ENCODE measurements at places on chromosomes 1 and 21.

GRCh38 chr1:38138498-38139233, 92.1 kb upstream of the POU3F1 start:
- peak; percentile 91 for DNase-seq

GRCh38 chr1:234670967-234671626, 61.1 kb upstream of the IRF2BP2 start:
- DNase-seq, result no peak

DNA sequence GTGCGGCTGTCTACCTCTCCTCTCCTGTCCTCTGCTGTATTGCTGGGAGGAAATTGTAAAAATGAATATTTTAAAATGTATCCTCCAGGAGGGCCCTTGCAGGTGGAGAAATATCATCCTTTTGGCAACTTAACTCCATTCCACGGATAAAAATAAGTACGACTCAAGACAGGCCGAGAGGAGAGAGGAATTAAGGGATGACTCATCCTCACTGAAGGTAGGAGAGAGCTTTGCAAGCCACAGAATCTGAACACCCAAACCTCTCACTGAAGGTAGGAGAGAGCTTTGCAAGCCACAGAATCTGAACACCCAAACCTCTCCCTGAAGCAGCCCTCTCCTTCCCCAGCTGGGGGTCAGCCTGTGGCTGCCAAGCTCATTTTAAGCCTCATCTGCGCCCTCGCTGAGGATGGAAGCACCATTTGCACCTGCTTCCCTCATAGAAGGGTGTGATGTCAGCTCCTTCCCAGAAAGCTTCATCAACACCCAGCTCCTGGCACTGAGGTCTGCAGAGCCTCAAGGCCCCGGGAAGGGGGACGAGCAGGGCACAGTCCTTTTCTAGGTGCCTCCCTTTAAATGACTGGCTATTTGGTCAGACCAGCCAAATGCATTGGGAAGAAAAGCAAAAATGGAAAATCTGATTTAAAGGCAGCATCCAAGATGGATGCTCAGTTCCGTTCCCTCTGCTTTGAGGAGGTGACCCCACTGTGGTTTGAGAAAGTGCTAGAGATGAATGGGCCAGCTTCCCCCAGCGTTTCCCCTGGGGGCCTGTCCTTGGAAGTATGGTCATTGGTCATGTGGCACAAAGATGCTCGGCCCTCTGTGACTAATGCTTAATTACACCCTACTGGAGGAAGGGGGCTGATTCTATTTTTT, 12.9 kb upstream of the SELENON start:
- DNase-seq, result peak; percentile 25

DNA sequence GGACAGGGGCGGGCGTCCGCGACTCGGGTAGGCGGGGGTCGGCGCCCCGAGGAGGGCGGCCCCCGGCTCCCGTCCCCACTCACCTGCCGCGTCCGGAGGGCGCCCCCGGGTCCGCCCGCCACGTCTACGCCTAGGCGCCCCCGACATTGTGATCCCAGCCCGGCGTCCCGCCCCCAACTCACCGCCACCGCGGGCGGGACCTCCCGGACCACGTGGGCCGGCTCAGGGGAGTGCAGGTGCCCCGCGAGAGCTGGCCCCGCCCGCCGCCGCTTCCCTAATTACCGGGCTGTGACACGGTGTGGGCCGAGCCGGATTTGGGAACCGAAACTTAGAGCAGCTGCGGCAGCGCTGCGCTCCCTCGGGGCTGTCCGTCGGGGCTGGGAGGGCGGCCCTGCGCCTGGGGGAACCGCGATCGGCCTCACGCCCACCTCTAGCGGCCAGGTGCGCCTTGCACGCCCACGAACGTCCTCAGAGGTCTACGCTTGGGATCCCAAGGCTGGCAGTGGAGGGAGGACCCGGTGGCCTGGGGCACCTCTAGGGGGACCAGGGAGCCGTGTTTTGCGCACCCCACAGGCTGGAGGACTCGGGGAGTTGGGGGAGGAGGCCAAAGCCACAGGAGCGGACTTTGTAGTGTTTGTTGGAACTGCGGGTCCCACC, 521 bp upstream of the NADK start:
- DNase-seq, result no peak

GRCh38 chr1:227558732-227559262, 4.6 kb upstream of the ZNF678 start:
- DNase-seq, result no peak

DNA sequence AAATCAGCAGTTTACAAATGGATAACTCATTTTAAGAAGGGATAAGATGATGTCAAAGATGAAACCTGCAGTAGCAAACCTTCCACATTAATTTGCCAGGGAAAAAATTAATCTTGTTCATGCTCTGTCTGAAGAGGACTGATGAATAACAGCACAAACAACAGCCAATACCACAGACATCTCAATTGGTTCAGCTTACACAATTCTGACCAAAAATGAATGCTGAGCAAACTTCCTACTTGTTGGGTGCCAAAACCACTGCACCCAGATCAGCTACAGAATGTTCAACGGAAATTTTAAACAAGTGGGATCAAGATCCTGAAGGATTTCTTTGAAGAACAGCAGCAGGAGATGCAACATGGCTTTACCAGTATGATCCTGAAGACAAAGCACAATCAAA, 98.3 kb downstream of the COQ8A start:
- DNase-seq, result peak; percentile 76

GRCh38 chr1:56915960-56916359, 49.9 kb downstream of the C8B start:
- DNase-seq, result no peak

- DNase-seq, result no peak
These were observed 185.0 kb downstream of the KCNK2 start for GRCh38 chr1:215267495-215267894.

DNA sequence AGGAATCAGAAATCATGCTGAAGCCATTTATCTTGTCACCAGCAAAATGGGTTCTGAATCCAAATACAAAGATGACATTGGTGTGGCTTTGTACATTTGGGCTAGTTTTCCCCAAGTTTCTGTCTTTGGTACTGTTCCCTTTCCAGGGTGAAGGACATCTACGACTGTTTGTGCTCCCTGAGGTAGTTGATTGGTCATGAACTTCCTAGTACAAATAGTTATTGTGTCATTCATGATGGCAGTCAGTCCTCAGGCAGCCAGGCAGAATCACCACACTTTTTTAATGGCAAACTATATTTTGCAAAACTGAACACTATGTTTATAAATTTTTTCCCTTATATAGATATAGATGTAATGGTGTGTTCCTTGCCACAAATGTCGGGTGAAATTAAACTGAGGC, 46.0 kb downstream of the CEP350 start:
- no peak for DNase-seq

DNA sequence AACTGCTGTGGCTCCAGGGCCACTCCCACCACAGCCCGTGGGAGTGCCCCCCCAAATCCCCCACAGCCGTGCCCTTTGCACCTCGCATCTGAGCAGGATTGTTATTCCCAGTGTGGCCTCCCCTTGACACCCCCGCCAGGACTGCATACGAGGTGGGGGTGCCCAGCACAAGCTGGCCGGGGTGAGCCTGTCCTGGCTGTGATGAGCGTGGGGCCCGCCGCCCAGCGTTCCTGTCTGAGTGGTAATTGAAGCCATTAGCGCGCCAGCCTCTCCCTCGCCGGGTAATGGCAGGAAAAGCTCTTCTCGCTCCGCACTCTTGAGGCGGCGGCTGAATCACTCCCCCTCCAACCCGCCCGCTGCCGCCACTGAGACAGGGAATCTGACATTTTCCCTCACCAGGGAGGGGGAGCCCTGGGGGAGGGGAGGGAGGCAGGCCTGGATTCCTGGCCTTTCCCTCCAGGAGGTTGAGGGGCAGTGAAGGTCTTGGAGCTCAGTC, 27.7 kb downstream of the PTPRF start:
- DNase-seq, result peak; percentile 63

- DNase-seq, result peak; percentile 37
These were observed 59.6 kb downstream of the EXTL2 start for GRCh38 chr1:100834777-100835660.

Measured in amniotic epithelial cell (primary cell).